RPMI8226 (cell line): ENCODE measurements at places on chromosomes 12 and 14.

GRCh38 chr12:19415563-19415962, 23.7 kb upstream of the AEBP2 start:
- no peak for DNase-seq

- DNase-seq: peak; percentile 28
These were observed 1.4 kb downstream of the MAP3K9 start for GRCh38 chr14:70807898-70808415.

- peak; percentile 12 for DNase-seq
These were observed 87.0 kb downstream of the FRMD6 start for GRCh38 chr14:51738754-51739153.

GRCh38 chr14:73140811-73141323, 4.6 kb downstream of the PSEN1 start:
- DNase-seq: no peak

DNA sequence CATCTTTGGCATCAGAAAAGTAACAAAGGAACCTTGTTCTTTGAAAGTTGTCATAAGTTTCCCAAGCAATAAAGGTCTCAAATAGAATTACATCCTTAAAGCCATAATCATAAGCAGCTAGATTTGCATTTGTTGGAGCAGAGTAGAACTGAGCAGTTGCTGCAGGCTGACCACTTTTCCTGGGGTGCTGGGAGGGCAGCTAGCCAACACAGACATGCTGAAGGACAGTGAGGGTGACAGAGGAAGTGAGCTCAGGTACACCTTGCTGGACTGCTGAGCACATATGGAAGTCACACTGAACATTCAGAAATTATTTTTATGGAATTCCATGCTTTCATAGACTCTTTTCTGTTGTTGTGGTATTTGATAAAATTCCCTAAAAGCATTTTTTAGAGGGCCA, 66.2 kb downstream of the MARK3 start:
- DNase-seq: no peak

GRCh38 chr14:44962334-44963043, 499 bp downstream of the TOGARAM1 start:
- DNase-seq: peak; percentile 44

DNA sequence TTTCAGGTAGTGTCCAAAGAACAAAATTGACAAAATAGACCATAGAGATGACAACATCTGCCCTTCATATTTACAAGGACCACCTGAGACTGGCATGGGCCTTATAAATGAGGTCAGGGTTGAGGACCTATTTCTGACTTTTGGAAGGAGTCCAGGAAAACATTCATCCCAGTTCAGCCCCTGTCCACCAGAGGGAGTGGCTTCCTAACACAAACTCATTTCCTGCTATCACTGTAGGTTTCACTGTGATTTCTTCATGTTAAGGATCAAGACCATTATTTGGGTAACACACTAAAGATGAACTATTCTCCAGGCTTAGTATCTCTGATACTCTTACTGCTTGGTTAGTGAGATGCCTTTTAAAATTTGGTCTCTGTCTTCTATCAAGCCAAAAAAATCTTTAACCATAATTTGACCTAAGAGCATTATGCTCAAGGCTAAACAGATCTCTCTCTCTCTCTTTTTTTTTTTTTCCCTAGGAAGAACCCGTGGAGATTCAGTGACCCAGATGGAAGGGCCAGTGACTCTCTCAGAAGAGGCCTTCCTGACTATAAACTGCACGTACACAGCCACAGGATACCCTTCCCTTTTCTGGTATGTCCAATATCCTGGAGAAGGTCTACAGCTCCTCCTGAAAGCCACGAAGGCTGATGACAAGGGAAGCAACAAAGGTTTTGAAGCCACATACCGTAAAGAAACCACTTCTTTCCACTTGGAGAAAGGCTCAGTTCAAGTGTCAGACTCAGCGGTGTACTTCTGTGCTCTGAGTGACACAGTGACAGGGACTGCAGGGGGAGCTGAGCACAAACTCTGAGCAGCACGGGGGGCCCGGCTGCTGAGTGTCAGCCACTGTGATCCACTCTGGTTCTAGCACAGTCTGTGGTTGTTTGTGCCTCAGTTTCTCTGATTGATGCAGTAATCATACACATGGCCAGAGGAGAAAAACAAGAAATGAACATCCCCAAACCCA, 267.6 kb upstream of the OR4E1 start:
- peak; percentile 17 for DNase-seq

DNA sequence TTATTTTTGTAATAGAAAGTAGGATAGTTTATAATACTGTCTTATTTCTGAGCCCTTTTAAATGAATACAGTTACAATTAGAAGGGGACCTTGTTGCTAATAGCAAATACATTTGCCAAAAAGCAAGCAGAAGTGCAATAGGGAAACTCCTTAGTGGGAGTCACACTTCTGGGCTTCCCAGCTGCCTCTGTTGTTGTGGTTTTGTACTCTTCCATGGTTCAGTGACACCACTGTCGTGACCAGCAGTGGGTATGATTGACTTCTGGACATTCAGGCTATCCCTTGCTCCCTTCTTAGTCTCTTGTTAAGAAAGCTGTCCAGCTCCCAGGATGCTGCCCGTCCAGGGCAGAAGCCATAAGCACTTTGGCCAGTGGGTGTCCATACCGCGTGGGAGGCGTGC, 22.6 kb downstream of the TCTN1 start:
- no peak for DNase-seq

- no peak for DNase-seq
These were observed 209.1 kb downstream of the NUBPL start for GRCh38 chr14:31770271-31770670.

DNA sequence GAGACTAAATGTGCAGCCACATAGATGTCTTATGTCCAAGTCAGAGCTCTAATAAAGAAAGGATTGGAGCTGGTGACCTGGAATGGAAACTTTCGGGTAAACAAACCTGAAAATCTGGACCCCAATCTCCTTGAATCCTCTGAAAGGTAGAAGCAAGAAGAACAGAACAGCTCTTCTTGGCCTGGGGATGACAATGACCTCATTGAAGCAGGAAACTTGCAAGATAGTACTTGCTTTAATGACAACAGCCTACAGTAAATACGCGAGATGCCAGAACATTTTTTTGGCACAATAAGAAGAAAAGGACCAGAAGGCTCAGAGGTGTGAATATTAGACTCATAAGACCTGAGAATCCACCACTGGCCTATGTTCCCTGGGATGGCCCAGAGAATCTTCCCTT, 4.1 kb upstream of the PRIMA1 start:
- DNase-seq: no peak

DNA sequence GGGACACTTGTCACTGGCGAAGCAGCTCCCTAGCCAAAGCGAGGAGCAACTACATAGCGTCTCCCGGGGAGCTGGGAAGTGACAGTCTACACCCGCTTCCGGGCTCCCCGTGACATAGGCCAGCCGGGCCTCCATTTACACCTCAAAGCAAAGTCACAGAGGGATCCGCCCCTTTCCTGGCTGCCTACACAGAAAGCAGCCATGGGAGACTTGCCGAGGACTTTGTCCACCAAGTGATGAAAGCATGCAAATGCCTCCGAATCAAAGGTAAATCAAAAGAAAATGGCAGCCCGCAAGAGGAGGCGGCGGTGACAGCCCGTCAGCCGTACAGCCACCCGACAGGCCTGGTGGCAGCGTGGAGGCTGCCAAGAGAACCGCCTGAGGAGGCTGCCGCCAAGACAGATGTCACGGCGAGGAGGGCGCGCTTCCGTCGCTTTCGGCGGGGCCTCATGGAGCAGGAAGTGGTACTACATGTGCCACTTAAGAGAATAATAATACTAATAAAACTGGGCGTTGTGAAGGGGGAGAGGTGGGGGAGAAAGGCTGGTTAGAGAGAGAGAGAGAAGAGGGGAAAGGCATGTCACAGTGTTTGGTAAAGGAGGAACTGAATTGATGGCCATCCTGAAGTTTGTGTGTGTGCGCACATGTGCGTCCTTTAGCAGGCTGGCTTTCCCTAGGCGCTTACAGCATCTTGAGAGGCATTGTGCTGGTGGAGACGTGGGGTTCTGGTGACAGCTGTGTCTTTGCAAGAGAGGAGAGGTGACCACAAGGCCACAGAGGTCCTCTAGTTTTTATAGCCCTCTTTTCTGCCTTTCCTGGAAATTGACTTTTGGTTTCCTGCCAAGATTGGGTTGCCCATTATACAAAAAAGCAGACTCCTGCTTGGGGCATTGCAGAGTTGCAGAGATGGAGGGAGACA, 661.7 kb downstream of the VRK1 start:
- peak; percentile 3 for DNase-seq

DNA sequence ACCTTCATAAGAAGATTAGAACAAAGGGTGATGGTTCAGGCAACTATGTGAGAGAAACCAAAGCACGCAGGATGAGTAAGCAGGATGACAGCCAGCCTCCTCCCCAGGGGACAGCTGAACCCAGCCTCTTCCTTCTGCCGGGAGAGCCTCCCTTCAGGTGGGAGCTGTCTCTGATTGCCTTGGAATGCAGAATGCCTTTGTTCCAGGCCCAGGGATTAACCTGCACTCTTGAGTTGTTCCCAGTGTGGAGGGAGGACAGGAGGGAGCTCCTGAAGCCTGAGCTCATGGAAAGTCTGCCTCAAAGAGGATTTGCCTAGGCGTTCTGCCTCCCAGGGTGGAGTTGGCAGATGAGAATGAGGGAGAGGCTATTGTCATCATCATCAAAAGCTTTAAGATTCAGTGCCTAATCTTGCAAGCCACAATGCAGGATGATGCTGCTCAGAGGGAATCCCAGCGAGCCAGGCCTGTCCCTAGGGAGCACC, 3.6 kb upstream of the KRT6A start:
- DNase-seq: no peak

GRCh38 chr14:96958057-96958456, 160.9 kb downstream of the VRK1 start:
- DNase-seq: no peak

GRCh38 chr12:39277416-39277815, 165.5 kb downstream of the KIF21A start:
- no peak for DNase-seq

DNA sequence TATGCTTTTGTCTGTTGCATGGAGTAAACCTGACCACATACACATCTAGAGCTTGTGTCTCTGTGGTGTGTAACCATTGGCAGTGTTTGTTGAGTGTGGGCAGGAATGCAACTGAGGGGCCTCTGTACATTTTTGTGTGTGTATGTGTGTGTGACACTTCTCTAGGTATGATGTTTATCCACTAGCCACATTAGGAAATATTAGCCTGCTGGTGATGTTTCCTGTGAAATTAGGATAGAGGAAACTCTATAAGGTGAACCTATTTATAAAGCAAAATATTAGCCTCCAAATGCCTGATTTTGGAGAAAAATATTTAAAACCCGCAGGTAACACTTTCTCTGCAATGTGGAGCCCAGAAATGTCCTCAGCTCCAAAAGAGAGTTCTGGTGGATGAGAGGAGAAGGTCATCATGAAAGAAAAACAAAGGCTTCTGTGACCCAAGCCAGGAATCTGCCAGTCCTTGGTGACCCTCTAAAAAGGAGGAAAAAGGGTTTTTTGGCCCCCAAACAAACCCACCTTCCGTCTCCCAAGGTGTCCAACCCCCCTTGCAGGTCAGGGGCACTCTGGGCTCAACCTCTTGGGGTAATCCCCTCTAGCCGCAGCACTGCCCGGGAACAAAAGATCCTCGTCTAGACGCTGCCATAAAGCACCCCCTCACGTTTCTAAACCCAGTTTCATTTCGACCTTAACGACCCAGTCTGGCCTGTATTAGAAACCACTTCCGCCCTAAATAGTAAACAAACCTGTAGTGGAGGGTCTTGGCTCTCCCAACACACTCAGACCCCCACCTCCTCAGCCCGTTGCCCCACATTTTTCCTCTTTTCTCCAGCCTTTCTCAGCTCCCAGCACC, 3.1 kb upstream of the HOTAIR start:
- DNase-seq: no peak

- no peak for DNase-seq
These were observed 34.8 kb downstream of the TMCC3 start for GRCh38 chr12:94615260-94616181.

DNA sequence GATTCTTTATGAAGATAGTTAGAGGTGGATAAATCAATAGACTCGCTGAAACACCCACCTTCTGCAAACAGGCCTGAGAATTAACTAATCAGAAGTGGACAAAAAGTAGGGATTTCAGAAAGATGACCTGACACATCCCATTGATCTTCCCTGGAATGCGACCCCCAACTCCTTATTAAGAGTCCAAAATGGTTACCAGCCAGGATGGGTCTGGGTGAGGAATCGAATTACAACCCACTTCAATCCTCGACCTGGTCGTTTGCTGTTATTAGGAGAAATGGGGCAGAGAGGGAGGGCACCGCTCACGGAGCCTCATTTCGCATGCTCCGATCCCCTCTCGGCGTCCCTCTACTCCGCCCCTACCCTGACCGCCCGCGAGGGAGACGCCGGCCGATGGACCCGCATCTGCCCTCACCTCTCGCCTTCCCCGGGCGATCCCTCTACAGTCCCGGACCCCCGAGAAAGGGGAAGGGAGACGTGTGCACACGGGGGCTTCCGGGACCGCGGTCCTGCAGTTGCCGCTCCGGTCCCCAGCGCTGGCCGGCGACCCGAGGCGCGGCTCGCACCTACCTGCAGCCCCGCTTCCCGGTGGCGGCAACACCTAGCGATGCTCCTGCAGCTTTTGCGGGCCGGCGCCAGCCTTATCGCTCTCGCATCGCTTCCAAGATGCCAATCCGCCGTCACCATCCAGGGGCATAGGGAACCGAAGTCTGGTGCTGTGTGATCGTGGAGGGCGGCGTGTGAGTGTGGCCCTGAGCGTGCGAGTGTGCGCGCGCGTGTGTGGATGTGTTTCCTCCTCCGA, 69.3 kb upstream of the USP15 start:
- no peak for DNase-seq

DNA sequence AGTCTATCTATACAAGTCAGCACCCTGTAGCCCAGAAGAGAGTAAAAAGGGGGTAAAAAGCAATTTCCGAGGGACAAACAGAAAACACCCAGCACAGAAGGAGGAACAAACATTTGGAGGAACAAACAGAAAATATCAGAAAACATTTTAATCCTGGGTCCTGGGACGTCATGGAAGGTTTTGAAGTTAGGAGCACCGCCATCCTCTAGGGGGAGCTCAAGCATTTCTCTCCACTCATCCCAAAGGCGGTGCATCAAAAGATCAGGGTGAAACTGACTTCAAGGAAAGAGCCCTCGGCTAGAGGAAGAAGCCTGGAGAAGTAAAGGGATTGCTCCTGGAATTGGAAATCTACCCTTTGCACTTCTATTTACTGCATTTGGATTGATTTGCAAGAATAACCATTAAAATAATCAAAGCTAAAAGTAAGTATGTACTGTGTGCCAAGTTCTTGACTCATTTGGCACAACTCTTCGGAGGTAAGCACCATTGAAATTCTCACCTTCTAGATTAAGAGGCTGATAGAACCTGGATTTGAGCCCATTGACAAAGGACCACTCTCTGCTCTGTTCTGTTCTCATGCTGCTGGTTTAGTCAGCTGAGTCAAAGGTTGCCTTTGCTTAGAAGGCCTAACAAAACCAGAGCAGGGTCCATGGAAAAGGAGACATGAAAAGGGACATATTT, 17.2 kb upstream of the POC1B start:
- peak; percentile 72 for DNase-seq

- DNase-seq: no peak
These were observed 217.5 kb downstream of the DPY19L2 start for GRCh38 chr12:63450816-63451215.
